AG20443 (cell line): ENCODE measurements at places on chromosomes 3 and 15.

GRCh38 chr15:71595846-71596553 lies 214.4 kb upstream of the NR2E3 start:
- peak; percentile 29 for DNase-seq

DNA sequence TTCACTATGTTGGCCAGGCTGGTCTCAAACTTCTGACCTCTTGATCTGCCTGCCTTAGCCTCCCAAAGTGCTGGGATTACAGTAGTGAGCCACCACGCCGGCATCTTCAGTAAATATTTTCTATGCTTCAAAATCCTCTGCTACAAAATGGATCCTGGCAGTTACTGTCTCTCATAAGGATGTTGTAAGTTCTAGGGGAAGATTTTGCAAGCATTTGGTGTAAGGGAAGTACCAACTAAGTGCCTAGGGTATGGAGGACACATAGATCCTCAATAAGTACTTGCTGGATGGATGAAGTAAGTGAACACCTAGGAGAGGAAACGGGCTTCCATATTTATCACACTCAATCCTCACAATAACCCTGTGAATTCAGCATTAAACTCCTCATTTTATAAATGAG lies 6.6 kb downstream of the TM4SF4 start:
- DNase-seq = no peak

DNA sequence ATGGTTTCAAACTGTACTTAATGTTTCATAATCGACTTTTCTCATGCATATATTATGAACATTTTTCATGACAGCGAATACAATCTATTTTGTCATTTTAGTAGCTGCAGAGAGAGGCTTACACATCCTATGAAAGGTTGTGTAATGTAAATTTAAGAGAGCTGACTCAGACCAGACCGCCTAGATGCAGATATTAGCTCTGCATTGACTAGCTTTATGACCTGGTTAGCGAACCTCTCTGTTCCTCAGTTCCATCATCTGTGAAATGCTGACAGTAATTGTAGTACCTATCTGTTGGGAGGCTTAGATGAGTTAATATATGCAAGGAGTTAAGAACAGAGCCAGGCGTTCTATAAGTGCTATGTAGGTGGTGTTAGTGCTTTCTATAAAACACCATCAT lies 116.2 kb upstream of the RASGRP1 start:
- no peak for DNase-seq

DNA sequence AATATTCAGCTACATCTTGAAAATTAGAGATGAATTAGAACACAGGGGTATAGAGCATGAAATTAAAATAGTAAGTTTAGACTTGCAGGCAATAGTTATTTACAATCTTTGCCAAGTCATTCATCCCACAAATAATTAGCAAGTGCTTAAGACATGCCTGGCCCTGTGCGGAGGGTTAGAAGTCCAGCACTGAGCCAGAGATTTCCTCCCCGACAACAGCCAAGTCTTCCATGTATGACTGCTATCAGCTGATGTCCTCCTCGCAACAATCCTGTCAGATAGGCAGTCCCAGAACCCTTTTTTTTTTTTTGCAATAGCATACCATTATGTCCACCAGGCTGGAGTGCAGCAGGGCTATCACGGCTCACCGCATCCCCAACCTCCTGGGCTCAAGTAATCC lies 14.6 kb downstream of the SIN3A start:
- no peak for DNase-seq

DNA sequence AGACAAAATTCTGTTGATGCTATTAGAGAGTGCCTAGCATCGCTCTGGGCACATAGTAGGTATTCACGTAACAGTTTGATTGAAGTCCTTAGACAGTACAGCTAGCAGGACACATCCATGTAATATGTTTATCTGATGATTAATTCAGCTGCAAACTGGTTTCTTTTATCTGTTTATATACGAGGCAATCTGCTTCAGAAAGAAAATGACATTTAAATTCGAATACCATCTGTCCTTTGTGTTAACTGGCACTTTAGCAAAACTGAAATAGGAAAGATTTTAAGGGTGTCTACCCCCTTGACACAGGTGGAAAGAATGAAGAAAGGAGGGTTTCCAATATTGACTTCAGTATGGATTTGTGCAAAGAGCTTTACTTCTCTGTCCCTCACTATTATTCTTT lies 192.5 kb downstream of the MFSD1 start:
- DNase-seq = no peak

DNA sequence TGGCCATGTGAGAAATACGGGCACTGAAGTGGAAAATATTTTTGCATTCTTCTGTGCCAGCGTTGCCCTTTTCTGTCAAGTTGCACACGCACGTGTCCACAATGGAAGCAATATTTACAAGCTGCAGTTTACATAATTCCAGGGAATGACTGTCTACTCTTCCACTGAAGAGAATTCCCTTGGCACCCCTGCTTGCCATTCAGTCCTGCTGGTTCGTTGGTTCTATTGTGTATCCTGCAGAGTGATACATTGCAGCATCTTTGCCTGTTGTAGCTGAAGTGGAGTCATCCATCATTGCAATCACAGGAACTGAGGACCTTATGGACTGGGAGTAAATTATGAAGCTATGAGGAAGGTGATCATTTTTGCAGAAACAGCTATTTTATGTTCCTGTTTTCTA lies 759.4 kb downstream of the ROBO2 start:
- no peak for DNase-seq

DNA sequence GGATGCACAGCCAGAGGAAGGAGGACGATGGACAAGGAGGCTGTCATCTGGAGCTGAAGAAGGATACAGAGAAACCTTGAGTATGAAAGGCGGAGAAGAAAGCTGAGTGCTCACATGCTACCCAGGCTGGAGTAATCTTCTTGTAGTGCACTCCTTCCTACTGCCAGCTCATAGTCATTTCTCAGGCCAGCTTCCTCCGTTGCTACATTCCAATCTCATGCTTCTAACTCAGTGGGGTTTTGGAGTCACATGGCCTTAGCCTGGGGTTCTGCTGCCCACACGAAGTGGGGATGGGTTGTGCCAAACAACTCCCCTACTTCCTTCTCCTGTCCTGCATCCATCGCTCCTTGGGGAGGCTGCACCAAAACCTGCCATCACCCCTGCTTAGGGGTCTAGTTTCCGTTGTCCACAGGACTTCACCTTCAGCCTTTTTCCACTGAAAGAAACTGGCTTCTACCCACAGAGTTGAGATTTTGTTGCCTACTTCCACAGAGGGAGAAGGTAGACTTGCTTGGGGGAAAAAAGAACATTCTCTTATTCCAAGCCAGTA lies 239.9 kb downstream of the EPHB1 start:
- peak; percentile 43 for DNase-seq

- DNase-seq = peak; percentile 70
Measured at GRCh38 chr3:189001559-189001958, 170.2 kb upstream of the TPRG1 start.

GRCh38 chr3:119340014-119340413 lies 45.8 kb downstream of the ARHGAP31 start:
- no peak for DNase-seq

DNA sequence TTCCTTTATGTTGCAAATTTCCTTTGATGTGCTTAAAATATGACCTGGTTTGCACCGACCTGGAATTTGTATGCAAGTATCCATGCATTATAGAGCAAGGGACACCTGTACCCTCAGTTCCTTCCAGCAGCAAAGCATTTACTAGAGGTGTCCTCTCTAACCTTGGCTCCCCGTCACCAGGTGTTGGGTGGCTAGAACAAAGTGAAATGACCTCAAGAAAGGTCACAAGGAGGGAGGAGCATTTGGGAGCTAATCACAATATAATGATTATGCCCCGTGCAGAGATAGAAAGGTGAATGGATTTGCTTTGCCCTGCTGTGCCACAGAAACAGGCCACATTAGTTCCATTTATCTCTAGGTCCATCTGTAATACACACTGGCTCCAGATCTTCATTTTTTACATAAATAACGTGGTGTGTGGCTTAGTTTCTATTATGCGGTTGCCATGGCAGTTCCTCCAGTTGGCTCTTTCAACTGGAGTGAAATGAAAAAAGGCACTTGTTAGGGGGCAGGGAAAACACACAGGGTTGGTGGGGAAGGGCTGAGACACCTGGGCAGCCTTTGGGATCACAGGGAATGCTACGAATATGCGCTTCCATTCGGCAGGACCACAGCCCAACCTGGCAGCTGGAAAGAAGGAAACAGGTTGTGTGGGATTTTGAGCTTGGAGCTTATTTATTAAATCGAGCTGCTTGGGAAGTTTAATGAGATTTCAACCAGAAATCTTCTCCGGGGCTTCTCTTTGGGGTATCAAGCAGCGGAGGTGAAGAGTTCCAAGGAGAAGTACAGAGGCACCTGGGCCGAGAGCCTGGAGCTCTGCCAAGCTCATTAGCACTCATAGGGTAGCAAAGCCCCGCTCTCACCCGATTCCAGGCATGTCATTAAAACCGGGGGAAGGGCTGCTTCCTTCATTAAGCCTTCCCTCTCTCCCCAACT lies 233.5 kb upstream of the ST8SIA2 start:
- no peak for DNase-seq

- no peak for DNase-seq
Measured at GRCh38 chr3:112121577-112122547, 11.2 kb downstream of the GCSAM start.

DNA sequence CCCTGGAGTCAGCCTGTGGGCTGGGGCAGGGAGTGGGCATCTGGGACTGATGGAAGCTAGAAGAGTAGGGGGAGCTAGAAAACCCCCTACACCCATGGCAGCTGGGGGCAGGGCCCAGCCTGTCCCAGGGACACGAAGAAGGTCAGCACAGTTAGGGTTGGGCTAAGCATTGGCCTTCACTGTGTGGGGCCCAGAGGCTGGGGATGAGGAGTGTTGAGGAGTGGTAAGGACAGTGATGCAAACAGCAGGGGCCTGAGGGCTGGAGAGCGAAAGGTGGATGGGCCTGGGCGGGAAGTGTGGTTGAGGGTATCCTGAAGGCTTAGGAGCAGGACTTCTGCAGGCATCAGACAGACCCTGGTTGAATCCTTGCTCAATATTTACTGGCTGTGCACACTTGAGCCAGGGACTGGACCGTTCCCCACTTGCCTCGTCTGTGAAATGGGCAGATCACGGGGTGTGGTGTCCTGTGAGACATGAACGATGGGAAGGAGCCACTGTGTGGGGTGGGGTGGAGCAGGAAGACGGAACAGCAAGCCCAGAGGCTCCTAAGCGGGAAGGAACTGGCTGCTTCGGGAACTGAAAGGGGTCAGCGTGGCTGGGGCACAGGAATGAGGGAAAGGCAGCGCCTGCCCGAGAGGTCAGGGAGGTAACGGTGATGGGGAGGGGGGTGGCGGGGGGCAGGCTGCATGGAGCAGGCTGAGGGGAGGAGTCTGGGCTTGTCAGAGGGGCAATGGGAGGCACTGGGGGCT lies 7.3 kb downstream of the PRKCD start:
- DNase-seq = no peak

DNA sequence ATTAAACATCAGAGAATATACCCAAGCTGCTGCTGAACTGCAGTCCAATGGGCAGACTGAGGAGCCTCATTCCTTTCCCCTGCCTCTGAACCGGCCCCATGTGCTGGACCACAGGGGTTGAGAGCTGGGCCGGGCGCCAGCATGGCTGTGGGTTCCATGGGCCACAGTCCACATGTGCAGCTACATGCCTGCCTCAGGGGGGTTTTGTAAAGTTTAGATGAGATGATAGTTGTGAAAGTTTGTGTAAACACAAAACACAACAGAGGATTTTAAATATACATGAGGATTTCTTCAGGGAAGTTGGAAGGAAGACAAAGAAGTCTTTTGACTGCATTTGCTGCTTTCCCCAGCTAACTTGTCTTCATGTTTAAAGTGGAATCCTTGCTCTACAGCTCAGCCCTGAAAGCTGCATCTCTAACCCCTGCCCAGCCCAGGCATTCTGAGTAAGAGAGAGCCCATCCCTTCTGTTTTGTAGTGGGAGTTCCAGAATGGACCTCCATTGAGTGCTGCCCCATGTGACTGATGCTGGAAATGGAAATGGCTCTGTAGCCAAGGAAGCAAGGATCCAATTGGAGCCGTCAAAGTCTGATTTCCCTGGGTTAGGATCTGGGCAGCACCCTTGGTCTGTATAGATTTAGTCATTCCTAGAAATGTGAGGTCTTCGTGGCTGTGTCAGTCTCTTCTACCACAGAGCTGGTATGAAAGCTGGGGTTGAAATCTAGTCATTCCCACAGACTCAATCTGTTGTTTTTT lies 17.5 kb downstream of the SLC12A8 start:
- DNase-seq = peak; percentile 77

- no peak for DNase-seq
Measured at GRCh38 chr3:101690972-101691371, 4.5 kb upstream of the RPL24 start.

- peak; percentile 90 for DNase-seq
Measured at GRCh38 chr3:16060358-16060852, 114.1 kb upstream of the GALNT15 start.

DNA sequence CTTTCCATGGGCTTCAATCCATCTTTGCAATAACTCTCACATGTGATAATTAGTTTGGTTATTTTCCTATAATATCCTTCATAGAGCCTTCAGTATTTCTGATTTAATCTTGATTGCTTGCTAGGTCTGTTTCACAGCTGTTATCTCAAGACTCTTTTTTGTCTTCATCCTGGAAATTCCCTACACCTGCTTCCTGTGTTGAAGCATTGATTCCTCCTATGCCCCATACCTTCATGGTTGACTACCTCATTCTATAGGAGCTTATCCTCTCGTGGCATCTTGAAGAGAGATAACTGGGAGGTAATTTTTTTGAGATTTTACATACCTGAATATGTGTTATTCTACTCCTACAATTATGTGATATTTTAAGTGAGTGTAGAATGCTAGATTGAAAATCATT lies 26.7 kb downstream of the PIK3CA start:
- DNase-seq = no peak

DNA sequence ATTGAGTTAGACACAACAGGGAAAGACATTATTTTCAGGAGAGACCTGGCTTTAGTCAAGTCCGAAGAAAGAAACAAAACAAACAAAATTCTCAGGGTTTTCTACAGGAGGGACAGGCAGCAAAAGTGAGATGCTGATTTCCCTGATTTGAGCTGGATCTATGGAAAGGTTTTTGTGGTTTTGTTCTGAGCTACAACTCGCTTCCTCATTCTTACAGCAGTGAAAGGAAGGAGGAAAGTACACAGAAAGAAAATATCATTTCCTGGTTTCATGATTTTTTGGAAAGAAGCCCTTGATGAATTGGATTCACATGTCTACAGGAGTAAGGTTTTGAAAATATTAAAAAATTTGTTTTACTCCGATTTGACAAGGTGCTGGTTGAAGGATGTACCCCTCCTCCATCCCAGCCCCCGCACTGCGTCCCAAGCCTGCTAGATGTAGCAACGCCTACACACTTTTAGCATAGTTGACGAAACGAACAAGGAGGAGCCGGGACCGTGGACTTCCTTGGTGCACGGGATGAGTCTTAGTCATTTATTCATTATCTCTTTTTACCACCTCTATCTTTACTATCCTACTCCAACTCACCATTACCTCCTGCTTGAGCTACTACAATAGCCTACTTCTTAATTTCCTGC lies 10.8 kb downstream of the PRICKLE2 start:
- DNase-seq = peak; percentile 24

DNA sequence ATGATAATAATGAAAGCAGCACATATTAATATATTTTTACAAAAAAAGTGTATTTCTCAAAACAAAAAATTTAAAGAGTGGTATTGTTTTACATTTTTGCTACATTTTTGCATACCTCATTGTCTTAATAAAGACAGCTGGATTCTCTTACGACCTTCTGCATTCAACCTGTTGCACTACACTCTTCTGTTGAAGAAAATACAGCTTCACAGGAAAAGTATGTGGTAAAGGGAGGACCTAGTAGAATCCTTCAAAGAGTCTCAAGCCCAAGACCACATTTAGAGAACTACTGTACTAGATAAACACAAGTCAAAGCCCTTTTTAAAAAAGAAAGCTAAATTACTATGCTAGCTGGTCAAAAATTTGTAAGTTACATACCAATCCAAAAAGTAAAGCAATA lies 7.9 kb downstream of the ZNF280D start:
- DNase-seq = no peak

- DNase-seq = no peak
Measured at GRCh38 chr3:57150113-57150581, 15.0 kb downstream of the IL17RD start.
